CD8-positive, alpha-beta memory T cell (primary cell): ENCODE measurements at places on chromosomes 5 and 9.

GRCh38 chr9:122950263-122950662 is 9.4 kb downstream of the RABGAP1 start:
- H3K27ac ChIP-seq, result no peak overlapping the region
- DNase-seq, result no peak
- peaks cover 9% of the 10 kb centered on the region for H3K4me1 ChIP-seq
- no peaks in the 10 kb centered on the region for H3K36me3 ChIP-seq

GRCh38 chr9:114947058-114947457 is 16.7 kb upstream of the TNFSF8 start:
- no peaks in the 10 kb centered on the region for H3K36me3 ChIP-seq
- H3K27me3 ChIP-seq, result no peaks in the 10 kb centered on the region
- H3K4me1 ChIP-seq, result no peaks in the 10 kb centered on the region
- no peak overlapping the region for H3K27ac ChIP-seq

DNA sequence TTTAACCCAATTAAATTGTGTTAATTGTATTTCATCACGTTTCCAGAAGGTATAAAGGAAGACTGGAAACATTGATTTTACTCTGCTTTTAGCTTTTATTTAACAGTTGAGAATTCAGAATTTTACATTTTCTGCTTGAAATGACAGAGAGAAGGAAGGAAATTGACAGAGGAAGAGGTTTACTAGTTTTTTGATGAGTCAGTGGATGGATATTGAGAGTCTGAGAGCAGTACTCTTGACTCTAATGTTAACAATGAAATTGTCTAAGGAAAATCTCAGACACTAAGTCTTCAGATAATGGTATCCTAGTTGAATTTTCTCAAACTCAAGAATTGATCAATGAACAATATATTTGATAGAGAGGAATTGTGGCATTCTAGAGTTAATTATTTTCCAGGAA is 60.6 kb downstream of the IPO11 start:
- H3K4me1 ChIP-seq, result no peaks in the 10 kb centered on the region
- peaks cover 4% of the 10 kb centered on the region for H3K36me3 ChIP-seq
- no peak for DNase-seq
- no peak overlapping the region for H3K4me3 ChIP-seq
- no peaks in the 10 kb centered on the region for H3K27me3 ChIP-seq

- no peak overlapping the region for H3K4me3 ChIP-seq
- H3K36me3 ChIP-seq, result peaks cover 17% of the 10 kb centered on the region
- H3K27me3 ChIP-seq, result no peaks in the 10 kb centered on the region
- DNase-seq, result no peak
- H3K4me1 ChIP-seq, result no peaks in the 10 kb centered on the region
- no peak overlapping the region for H3K27ac ChIP-seq
Measured at GRCh38 chr5:36199620-36200019, 42.1 kb downstream of the NADK2 start.

DNA sequence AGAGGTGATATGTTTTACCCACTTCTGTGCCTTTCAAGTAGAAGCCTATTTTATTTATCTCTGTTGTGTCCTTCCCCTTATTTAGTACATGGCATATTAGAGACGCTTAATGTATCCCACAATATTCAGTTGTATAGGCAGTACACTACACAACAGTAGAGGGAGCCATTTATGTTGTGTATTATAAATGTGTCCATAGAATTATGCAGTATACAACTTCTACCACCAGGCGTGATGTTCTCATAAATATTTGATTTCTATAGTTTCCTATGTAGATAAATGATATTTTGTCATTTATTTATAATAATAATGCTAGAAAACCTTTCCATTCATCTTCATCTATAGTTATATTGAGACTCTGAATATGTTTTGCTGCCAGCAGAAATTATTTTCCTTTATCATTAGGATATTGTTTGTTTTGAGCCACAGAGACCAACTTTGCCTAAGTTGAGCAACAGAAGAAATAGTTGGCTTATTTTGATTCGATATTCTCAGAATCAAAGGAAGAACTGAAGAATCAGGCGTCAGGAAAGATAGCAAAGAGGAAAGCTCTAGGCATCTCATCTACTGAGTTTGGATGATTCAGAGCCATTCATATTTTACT is 81.7 kb downstream of the ADAMTS19 start:
- H3K27me3 ChIP-seq, result no peaks in the 10 kb centered on the region
- no peak overlapping the region for H3K4me3 ChIP-seq
- DNase-seq, result no peak
- no peaks in the 10 kb centered on the region for H3K36me3 ChIP-seq

GRCh38 chr9:79632705-79633104 is 60.9 kb downstream of the TLE4 start:
- no peak overlapping the region for H3K4me3 ChIP-seq
- H3K27ac ChIP-seq, result no peak overlapping the region
- no peaks in the 10 kb centered on the region for H3K27me3 ChIP-seq
- no peak for DNase-seq
- peaks cover 45% of the 10 kb centered on the region for H3K4me1 ChIP-seq
- H3K36me3 ChIP-seq, result no peaks in the 10 kb centered on the region

DNA sequence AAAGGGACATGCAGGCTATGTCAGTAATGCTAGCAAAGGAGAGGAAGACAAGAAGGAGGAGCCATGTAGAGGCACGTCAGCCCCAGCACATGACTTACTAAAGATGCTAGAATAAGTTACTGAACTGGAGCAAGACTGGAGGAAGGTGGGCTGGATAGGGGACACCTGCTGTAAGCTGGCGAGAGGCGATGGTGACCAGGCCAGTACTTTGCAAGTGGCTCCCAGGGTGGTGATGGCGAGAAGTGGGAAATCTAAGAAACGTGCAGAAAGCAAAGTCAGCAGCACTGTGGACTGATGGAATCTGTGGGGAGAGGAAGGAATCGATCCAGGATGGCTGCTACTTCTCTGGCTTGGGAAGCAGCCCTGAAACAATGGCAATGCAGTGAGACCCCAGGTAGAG is 617.1 kb upstream of the ADAMTS16 start:
- no peaks in the 10 kb centered on the region for H3K27me3 ChIP-seq
- no peak overlapping the region for H3K27ac ChIP-seq
- no peaks in the 10 kb centered on the region for H3K36me3 ChIP-seq
- no peak overlapping the region for H3K4me3 ChIP-seq
- DNase-seq, result no peak
- H3K4me1 ChIP-seq, result no peaks in the 10 kb centered on the region

- no peaks in the 10 kb centered on the region for H3K4me1 ChIP-seq
- no peaks in the 10 kb centered on the region for H3K27me3 ChIP-seq
- no peak for DNase-seq
- H3K4me3 ChIP-seq, result no peak overlapping the region
- no peak overlapping the region for H3K27ac ChIP-seq
Measured at GRCh38 chr5:67960939-67961338, 254.6 kb upstream of the PIK3R1 start.

- H3K4me1 ChIP-seq, result no peaks in the 10 kb centered on the region
- no peak overlapping the region for H3K4me3 ChIP-seq
- H3K27ac ChIP-seq, result no peak overlapping the region
- DNase-seq, result no peak
Measured at GRCh38 chr5:6158974-6159831, 219.1 kb downstream of the MED10 start.

DNA sequence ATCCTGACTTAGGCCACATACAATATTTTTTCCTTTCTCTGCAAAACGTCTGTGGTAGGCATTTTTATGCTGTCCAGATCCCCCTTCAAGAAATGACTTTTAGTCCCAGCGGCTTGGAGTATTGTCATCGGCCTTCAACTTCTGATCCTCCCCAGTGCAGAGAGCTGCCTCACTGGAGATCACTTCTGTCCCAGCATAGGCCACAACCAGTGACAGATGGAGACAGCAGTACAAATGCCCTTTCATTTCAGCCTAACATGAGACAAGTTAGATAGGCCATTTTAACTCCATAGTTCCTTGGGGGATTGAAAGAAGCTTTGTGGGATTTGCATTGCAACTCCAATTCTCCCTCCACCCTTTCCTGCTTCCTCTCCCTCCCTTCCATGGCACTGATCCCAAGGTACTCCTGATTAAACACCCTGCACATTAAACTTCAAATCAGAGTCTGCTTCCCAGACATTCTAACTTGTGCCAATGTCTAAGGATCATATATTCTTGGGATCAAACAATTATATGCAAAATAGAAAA is 3.2 kb upstream of the MAMDC2 start:
- no peaks in the 10 kb centered on the region for H3K4me1 ChIP-seq
- H3K27me3 ChIP-seq, result no peaks in the 10 kb centered on the region
- no peak for DNase-seq
- no peaks in the 10 kb centered on the region for H3K36me3 ChIP-seq
- H3K27ac ChIP-seq, result no peak overlapping the region
- H3K4me3 ChIP-seq, result no peak overlapping the region

GRCh38 chr5:118789366-118789765 is 199.0 kb downstream of the DTWD2 start:
- no peaks in the 10 kb centered on the region for H3K36me3 ChIP-seq
- H3K27me3 ChIP-seq, result no peaks in the 10 kb centered on the region
- H3K27ac ChIP-seq, result no peak overlapping the region
- H3K4me3 ChIP-seq, result no peak overlapping the region
- no peak for DNase-seq

DNA sequence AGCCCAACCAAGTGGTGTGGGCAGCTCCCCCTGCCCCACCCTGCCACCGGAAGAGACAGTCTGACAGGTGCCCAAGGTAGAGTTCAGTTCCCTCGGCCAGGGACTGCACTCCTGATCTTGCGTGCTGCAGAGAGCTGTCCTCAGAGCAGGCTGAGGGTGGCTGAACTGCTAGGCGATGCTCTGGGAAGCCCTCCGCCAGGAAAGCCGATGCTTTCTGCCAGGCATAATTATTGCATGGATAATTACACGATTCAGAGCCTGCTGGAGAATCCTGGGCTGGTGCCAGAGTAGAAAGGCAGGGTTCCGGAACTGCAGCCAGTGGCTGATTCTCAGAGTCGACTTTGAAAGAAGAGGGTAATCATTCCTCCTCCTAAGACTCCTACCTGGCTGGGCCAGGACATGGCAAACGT is 19.3 kb downstream of the KCNIP1 start:
- no peaks in the 10 kb centered on the region for H3K27me3 ChIP-seq
- H3K36me3 ChIP-seq, result no peaks in the 10 kb centered on the region

DNA sequence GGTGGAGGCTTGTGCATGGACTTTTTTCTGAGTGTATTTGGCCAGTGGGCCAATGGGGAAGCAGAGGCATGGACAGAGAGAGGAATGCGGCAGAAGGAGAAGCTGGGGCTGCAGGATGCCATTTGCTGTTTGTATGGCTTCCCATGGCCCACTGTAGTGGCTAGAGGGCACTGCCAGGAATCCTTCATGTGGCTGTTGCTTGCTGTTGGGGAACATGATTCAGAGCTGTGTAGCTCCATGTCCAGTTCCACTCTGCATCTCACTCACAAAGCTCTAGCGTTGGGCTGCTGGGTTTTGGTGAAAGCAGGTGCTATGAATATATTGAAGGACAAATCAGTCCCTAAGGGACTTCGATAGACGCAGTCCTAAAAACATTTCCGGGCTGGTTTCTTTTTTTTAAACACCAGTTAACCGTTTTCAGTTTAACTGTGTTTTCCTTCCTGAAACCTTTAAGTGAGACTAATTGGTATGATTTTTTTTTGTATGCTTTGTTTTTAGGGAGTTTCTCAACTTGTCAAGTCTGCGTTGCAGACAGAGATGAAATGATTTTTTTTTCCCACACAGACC is 51.3 kb downstream of the SLC22A5 start:
- H3K4me3 ChIP-seq, result peak overlapping the region; percentile 45
- no peaks in the 10 kb centered on the region for H3K27me3 ChIP-seq
- H3K27ac ChIP-seq, result peak overlapping the region; percentile 12
- DNase-seq, result no peak

- peaks cover 12% of the 10 kb centered on the region for H3K4me1 ChIP-seq
- peak overlapping the region; percentile 65 for H3K4me3 ChIP-seq
- H3K27ac ChIP-seq, result peak overlapping the region; percentile 77
- H3K36me3 ChIP-seq, result no peaks in the 10 kb centered on the region
Measured at GRCh38 chr9:100426189-100426529, 784 bp upstream of the MSANTD3 start.

DNA sequence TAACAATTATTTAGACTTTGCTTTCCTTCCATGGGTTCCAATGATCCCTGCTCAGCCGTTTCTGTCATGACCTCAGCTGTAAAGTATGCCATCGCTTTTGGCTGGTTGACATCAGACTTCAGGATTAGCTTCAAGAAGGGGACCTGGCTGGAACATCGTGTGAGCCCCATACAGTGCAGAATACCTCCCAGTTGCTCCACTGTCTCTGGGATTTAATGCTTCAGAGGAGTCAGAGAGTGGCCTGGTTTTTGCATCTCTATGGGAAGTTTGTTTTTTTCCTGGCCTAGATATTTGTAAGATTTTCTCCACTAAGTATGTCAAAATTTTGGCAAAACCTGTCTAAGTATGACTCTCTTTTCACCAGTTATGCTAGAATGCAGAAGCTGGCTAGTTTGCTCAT is 216.9 kb downstream of the GABBR2 start:
- H3K4me1 ChIP-seq, result no peaks in the 10 kb centered on the region
- no peaks in the 10 kb centered on the region for H3K36me3 ChIP-seq
- DNase-seq, result no peak
- no peak overlapping the region for H3K27ac ChIP-seq
- no peak overlapping the region for H3K4me3 ChIP-seq

GRCh38 chr5:35308421-35308820 is 78.1 kb upstream of the PRLR start:
- no peak overlapping the region for H3K27ac ChIP-seq
- no peaks in the 10 kb centered on the region for H3K4me1 ChIP-seq
- H3K27me3 ChIP-seq, result no peaks in the 10 kb centered on the region
- no peak overlapping the region for H3K4me3 ChIP-seq
- no peaks in the 10 kb centered on the region for H3K36me3 ChIP-seq

DNA sequence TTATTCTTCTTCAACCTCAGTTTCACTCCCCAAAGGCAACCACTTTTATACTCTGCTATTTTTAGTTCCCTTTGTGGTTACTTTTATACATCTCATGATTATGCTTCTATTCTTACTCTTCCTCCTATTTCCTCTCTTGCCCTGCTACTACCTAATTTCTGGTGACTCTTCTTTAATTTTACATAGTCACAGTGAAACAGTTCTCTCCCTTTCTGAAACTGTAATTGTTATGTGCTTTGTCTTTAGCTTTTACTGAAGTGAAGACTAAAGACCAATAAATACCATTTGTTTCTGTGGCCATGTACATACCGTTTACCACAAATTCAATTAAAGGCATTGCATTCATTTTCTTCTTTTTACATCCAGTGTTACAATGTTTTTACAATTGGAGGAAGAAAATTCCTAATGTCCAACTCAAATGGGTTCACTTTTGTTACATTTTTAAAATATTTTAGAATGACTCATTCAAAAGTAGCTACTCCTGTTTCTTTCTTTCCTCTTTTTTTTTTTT is 410.6 kb downstream of the PSAT1 start:
- DNase-seq, result no peak
- no peaks in the 10 kb centered on the region for H3K27me3 ChIP-seq
- no peak overlapping the region for H3K27ac ChIP-seq

GRCh38 chr5:125041798-125042197 is 295.4 kb upstream of the ZNF608 start:
- no peak for DNase-seq
- H3K4me1 ChIP-seq, result no peaks in the 10 kb centered on the region
- no peak overlapping the region for H3K27ac ChIP-seq
- no peak overlapping the region for H3K4me3 ChIP-seq

GRCh38 chr9:68731857-68732256 is 26.8 kb downstream of the PIP5K1B start:
- H3K36me3 ChIP-seq, result no peaks in the 10 kb centered on the region
- no peaks in the 10 kb centered on the region for H3K4me1 ChIP-seq
- no peak for DNase-seq
- no peak overlapping the region for H3K27ac ChIP-seq
- no peak overlapping the region for H3K4me3 ChIP-seq
